ENCODE measurements at places on chromosomes 1 and 21.

GRCh38 chr1:67524143-67525052 is 94.2 kb upstream of the SERBP1 start:
- no peak for DNase-seq

DNA sequence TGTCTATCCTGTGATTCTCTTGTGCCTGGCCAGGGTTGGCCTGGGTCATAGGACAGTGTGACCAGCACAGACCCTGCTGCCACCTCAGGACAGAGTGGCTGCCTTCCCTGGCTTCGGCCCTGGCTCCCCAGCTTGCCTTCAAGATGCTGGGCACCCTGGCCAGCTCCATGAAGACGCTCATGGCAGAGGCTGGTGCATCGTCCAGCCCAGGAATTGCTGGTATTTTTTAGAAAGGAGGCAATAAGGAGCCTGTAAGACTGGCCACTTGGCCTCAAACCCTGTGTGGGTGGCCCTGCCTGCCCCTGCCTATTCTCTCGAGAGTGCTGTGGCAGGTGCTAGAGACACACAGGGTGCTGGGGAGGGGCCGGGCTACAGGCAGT is 70.4 kb upstream of the ACTRT2 start:
- DNase-seq = no peak

GRCh38 chr1:217718873-217719272 is 87.7 kb downstream of the SPATA17 start:
- DNase-seq = no peak

DNA sequence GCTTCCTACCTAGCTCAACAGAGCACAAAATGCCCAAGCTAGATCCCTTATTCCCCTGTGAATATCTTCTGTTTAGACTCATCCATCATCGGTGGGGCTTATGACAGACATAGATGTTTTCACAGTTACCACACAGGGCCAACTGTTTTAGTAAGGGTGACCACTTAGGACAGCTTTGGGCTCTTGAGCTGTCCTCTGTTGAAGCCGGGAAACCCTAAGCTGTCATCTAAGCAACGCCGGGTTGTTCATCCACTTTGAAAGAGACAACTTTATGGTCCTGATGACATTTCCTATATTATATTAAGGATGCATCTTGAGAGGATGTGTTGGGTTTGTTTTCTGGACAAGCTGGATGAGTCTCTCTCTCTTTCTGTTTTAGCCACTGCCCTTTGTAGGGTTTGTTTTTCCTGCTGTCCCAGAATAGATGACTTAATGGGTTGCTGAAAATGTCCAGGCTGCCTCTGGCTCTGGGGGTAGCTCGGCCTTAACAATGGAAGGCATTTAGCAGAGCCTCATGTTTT is 110.5 kb upstream of the UBE2U start:
- DNase-seq = no peak

- no peak for DNase-seq
These were observed 52.7 kb downstream of the ZBTB17 start for GRCh38 chr1:15923241-15923640.

GRCh38 chr1:3049164-3049563 is 19.8 kb upstream of the PRDM16 start:
- DNase-seq = no peak

- no peak for DNase-seq
These were observed 932 bp upstream of the USP24 start for GRCh38 chr1:55216096-55216495.

GRCh38 chr1:201539561-201540431 is 869 bp downstream of the NAV1 start:
- peak; percentile 79 for DNase-seq

GRCh38 chr1:212713465-212714136 is 14.0 kb upstream of the BATF3 start:
- DNase-seq = no peak

- DNase-seq = peak; percentile 24
These were observed 37.1 kb upstream of the CTTNBP2NL start for GRCh38 chr1:112358798-112359408.

GRCh38 chr1:68173283-68173935 is 58.9 kb downstream of the WLS start:
- peak; percentile 53 for DNase-seq

GRCh38 chr1:37410105-37410504 is 64.3 kb upstream of the ZC3H12A start:
- no peak for DNase-seq

- no peak for DNase-seq
These were observed 321.6 kb downstream of the PTPRU start for GRCh38 chr1:29557701-29558600.

DNA sequence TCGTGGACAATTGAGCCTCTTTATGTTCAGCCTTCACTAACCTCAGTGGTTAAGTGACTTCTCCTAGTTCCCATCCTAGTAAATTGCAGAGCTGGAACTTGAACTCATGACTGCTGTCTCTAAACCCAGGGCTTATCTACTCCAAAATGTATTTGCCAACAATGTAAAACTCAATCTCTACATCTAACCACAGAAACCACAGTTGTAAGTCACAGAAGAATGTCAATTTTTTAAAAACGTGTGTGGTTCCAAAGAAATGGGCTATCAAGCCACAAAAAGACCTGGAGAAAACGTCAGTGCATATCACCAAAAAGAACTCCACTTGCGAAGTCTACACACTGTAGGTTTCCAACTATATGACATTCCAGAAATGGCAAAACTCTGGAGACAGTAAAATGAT is 172.6 kb upstream of the HMCN1 start:
- no peak for DNase-seq

DNA sequence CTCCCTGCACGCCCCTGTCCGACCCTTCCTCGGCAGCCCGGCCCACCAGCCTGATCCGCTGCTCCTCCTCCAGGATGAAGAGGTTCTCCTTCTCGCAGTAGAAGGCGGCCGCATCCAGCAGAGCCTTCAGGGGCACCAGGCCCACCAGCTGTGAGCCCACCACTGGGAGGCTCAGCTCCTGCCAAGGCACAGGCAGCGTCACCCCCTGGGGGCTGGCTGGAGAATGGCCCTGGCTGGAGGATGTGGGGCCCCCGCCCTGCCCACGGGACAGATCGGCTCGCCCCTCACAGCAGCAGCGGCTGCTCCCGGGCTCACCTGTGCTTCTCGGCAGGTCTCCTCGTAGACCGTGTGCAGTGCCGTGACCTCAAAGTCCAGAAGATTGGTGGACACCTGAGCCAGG is 5.3 kb downstream of the FTCD start:
- DNase-seq = no peak

DNA sequence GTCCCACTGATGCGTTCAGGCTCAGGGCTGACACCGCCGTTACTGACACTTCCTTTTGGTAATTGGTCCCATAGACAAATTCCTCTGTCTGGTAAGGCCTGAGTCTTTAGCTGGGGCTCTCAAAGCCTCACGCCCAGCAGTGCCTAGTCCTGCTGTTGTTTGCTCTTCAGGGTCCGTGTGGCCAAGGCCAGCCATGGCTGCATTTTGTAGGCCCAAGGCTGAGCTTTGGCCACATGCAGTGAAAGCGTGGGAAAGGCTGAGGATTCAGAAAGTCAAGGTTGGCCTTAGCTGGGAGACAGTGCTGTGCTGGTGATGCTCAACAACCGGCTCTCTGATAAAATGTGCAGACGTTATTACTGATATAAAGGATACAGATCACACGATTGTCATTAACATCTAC is 63.5 kb upstream of the C1orf174 start:
- DNase-seq = no peak

GRCh38 chr1:97123717-97124431 is 402.3 kb downstream of the PTBP2 start:
- peak; percentile 21 for DNase-seq

DNA sequence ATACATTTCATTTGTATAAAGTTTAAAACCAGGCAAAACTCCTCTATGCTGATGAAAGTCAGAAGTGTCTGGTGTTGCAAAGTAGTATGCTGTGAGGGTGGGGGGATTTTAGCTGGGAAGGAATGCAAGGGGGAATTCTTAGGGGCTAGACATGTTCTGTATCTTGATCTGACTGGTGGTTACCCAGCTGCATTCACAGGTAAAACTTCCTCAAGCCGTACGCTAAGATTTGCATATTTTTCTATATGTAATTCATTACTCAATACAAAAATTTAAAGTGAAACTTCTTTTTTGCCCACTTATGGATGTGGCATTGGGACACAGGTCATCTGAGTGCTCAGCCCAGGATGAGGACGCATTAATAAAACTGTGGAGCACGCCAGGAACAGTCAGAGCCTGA is 323.3 kb downstream of the PAPPA2 start:
- no peak for DNase-seq

- DNase-seq = no peak
These were observed 212.9 kb downstream of the DNM3 start for GRCh38 chr1:172054172-172054571.

GRCh38 chr21:43934716-43935705 is 70.0 kb downstream of the AGPAT3 start:
- DNase-seq = no peak

- DNase-seq = no peak
These were observed 116.3 kb downstream of the NAV1 start for GRCh38 chr1:201655243-201655642.

GRCh38 chr1:17515902-17516301 is 23.6 kb upstream of the ARHGEF10L start:
- no peak for DNase-seq

DNA sequence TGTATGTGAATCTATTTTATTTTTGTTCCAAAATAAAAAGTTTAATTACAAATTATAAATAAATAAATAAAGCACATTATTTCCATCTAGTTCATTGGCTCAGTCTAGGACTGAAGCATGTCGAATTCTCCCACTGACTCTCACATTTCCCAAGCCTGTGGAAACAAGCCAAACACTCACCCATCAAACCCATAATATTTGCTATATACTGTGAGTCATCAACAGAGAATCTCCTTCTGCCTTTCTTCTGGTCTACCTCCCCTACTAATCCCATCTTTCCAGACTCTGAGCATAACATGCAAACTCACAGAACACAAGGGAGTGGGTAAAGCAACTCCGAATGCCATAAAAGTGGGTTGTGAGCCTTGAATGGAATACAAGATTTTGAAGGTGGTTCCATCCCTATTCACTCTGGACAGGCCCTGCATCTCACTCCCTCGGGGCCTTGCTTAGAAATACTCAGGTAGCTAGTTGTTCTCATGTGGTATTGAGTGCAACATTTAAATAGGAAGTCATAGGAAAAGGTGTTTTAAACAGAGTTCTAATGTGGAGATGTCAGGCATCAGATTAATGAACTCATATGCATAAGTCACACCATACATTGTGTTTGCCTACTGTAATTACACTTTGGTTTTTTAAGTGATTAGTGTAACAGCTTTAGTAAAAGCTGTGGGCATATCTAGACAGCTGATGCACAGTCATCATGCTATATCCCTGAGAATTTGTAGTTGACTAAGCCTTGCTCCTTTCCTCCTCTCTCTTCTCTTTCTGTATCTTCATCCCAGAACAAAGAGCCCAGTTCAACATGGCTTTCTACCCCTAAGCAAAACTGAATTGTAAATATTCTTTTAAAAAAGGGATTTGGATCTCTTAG is 47.0 kb downstream of the F5 start:
- DNase-seq = no peak

DNA sequence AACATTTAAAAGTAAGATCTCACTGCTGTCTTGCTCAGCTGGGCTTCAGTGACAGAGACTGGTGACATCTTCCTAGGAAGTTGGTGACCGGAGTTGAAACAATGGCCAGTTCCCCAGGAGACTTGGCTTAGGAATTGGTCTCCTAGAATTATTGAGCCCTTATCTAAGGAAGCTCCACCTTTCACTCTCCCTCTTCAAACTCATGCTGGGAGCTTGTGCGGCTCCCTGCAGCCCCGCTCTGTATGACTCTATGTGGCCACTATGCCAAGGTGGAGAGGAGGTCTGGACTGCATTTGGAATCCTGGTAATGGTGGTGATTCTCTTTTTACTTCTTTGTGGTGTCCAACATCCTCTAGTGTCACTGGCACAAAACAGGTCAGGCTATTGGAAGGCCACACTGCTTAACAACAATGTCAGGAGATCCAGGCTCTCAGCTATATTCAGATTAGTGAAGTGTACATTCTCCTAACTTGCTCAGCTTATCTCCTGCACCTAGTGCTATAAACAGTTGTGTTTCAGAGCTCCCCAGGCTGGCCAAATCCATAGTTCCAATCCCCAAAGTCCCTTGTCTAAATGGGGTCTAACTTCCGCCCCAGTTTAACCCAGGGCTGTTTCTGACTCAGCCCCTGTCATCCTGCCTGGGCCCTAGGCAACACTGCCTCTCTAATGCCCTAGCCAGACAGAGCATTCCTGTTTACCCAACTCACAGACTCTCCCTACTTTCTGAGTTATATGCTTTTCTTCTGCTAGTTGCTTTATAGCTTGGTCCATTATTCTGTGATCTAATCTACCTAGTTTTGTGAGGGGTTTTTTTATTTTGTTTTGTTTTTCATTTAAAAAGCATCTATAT is 18.3 kb downstream of the ATP2B4 start:
- no peak for DNase-seq

GRCh38 chr1:220877377-220878095 is 1.7 kb upstream of the HLX start:
- no peak for DNase-seq

- peak; percentile 16 for DNase-seq
These were observed 479 bp downstream of the SELENOF start for GRCh38 chr1:86913399-86913895.

DNA sequence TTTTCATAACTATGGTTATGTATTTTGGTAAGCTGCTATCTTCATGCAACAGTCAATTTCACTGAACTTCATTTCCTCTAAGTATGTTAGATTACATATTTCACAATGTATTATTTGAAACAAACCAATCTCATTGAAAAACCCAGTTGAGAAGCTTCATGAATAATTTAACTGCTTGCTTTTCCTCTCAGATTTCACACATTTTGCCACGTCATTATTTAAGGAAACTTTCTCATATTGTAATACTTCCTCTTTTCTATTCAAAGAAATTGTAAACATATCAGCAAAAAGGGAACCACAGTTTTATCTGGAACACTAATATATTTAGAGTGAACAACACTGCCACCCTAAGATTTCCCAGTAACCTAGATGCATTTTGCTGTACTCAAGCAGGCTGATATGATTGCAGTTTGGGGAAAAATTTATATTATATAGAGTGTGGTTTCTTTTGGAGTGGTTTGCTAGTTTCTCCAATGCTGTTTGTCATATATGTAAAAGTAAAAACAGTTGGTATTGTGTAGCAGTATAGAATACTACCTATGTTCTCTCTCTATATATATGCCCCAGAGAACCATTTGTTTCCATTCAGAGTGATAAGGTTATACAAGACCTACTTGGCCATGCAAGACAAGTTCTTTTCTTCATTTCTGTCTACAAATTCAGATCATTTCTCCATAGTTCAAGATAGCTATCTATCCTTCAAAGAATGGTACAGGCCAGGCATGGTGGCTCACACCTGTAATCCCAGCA is 28.4 kb upstream of the AHCTF1 start:
- DNase-seq = no peak

All from NCI-H1105 (cell line).